ENCODE measurements at places on chromosomes 13 and 19.
A peak's percentile ranks its signal among the peaks of the same experiment; 100 is the strongest.

DNA sequence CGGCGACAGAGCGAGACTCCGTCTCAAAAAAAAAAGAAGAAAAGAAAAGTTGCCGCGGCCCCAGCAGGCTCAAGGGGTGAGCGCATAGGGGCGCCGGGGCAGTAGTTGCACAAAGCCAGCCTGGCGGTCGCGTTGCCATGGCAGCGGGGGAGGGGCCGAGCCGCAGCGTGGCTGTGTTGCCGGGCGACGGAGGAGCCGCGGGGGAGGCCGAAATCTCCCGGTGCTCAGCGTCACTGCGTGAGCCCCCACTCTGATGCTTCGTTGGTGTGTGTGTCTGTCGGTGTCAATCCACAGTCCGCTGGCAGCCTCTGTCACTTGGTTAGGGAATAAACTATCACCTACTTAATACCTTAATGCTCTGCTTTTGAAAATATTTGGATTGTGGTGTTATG lies 82.9 kb upstream of the C1QTNF9B start:
- DNase-seq, result peak; percentile 90

DNA sequence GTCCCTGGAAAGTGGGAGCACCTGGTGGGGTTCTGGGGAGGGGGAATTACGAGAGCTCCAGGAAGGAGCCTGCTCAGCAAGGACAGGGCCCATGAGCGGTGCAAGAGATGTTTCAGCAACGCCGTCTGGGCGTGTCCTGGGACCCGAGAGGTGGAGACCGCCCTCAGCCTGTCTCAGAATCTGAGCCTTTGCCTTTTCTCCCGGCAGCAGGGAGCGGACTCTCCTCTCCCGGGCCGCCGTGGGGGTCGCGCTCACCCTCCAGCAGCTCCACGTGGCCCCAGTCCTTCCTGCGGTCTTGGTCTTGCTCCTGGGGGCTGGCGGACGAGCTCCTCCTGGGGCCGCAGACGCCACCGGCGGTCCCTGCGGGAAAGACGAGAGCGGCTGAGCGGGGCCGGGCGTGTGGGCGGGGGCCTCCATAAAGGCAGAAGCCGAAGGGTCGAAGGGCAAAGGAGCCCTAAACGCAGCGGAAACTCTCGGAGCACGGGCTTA lies 714 bp downstream of the POLRMT start:
- peak; percentile 75 for DNase-seq

GRCh38 chr19:10863107-10863717 lies 8.1 kb upstream of the CARM1 start:
- DNase-seq, result no peak

DNA sequence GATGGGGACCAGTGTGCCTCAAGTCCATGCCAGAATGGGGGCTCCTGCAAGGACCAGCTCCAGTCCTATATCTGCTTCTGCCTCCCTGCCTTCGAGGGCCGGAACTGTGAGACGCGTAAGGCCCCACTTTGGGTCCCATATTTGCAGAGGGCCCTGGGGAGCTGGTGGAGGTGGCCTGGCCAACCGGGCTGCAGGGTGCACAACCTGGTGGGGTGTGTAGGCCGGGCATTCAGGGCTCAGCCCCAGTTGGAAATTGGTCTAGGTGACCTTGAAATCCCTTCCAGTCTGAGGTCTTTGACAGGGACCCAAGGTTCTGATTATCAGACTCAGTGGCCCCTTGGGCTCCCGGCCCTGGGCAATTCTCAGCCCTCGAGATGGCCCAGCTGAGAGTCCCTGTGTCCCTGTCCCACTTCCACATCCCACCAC lies 8.3 kb downstream of the F7 start:
- no peak for DNase-seq

DNA sequence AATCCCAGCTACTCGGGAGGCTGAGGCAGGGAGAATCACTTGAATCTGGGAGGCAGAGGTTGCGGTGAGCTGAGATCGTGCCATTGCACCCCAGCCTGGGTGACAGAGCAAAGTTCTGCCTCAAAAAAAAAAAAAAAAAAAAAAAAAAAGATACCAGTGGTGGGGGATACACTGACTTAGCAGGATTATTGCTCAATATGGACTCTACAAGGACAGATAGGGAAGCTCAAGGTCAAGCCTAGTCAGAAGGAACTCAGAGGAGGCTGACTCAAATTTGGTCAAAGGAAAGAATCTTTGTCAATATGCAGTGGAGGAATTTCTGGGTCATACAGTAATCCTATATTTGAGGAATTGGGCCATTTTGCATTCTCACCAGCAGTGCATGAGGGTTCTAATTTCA lies 6.7 kb upstream of the DIAPH3 start:
- DNase-seq, result no peak

DNA sequence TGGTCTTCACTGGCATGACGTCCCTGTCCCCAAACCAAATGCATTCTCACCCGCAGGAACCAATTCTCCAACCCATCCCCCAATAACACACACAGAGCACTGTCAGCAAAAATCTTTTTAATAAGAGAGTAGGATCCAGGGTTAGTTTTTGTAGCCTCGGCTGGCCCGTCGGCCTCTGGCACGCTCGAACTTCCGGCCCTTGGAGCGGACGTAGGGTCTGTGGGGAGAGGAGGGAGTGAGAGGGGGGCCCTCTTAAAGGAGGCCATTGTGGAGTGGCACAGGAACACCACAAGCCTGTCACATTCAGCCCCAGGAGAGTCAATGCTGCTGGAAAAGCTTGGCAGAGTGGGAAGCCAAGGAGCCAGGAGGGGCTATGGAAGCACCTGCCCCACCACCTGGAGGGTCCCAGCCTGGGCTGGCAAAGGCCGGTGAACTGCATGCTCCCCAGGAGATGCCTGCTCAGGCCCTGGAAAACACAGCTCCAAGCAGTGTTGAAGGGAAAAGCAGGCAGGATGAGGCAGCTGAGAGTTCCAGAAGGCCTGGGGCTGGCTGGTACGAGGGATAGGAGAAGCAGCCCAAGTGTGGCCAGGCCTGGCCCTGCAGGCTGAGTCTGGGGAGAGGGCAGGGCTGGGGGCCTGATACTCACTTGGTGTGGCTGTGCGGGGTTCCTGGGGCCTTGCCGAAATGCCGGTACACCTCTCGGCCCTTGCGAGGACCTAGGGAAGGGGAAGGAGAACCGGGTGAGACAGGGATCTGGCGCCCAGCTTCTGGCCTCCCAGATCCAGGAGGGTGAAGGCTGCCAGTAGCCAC lies 560 bp upstream of the FAM83E start:
- no peak for DNase-seq

DNA sequence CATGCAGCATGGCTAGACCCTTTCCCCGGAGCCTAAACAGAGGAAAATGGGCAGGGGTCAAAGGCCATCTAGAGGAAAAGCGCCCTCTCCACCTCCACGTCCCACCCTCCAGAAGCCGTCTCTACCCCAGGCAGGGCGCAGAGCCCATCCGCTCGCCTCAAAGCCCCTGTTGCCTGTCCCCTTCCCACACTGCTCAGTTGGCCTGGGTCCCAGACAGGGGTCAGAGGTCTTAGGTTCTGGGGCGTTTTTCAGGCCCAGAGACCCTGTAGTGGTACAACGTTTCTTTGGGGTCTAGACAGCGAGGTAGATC lies 285 bp downstream of the TMEM143 start:
- no peak for DNase-seq

GRCh38 chr13:26051657-26052311 lies at the start of gene SHISA2:
Gene SHISA2 (minus strand): TSS chr13:26052016. CDS start chr13:26050975, 1,041 bp downstream.
- DNase-seq, result peak; percentile 45
